Activated CD4-positive, alpha-beta T cell treated with anti-CD3 and anti-CD28 coated beads, Interleukin-2, amount 10 ng/mL, durations not matched to agents 24 days and 14 days (primary cell): ENCODE measurements at places on chromosomes 6 and 20.
A peak's percentile ranks its signal among the peaks of the same experiment; 100 is the strongest.

DNA sequence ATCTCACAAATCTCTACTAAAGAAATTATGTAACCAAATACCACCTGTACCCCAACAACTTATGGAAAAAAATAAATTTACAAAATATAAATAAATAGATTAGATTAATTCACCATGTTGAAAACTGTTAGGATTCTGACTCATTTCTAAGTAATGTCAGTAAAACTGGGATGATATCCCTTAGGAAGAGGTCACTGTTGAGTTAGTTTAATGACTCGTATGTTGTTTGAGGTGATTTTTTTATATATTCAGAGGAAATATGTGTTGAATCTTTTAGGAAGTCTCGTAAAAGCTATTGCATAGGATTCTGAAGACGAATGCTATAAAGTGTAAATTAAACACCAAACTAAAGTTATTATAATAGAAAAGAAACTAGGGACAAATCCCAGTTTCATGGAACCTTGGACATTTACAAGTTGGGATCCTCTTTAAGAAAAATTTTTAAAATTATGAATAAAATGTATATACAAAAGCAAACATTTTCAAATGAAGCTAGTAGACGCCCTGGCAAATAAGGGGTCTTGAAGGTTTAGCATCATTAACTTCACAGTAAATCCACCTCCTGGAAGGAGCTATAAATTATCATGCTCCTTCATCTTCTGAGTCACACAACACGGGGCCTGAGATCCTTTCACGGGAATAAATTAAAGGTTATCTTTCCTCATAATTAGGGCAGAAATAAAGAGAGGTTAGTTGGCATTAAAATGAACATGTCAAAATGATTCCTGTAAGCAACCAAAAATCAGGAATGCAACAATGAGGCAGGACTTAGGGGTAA lies 37.0 kb upstream of the POU3F2 start:
- DNase-seq: no peak

DNA sequence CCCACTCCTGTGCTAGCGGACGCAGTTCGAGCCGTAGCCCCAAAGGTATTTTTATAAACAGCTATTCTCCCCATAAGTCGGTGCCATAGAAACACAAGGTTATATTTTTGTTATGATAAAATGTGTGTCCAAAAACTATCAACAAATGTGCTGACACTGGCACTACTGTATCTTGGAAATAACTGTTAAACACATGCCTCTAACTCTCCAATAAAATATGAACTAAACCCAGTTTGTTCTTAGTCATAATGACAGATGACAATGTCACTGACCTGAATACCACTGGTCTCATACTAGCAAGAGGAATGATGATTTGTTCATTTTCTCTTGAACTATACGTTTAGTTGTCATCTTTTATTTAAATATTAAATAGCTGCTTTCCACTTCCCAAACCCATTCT lies 51.4 kb upstream of the NUP153 start:
- no peak for DNase-seq

DNA sequence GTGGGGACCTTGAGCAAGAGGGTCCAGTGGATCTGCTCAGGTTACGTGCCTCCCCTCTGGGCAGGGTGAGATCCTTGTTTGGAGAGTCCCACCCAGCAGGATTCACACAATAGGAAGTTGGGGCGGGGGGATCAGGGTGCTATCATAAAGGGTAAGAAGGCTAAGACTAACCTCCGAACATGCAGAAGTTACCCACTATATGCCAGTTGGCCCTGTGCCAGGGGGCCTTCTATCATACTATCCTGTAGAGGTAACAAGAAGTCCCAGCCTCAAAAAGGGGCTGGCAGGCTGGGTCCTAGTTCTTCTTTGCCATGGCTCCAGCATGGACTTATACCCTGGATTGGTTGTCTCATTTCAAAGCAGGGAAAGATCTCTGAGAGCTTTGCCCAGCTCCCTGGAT lies 94.1 kb downstream of the CDH26 start:
- DNase-seq: no peak

DNA sequence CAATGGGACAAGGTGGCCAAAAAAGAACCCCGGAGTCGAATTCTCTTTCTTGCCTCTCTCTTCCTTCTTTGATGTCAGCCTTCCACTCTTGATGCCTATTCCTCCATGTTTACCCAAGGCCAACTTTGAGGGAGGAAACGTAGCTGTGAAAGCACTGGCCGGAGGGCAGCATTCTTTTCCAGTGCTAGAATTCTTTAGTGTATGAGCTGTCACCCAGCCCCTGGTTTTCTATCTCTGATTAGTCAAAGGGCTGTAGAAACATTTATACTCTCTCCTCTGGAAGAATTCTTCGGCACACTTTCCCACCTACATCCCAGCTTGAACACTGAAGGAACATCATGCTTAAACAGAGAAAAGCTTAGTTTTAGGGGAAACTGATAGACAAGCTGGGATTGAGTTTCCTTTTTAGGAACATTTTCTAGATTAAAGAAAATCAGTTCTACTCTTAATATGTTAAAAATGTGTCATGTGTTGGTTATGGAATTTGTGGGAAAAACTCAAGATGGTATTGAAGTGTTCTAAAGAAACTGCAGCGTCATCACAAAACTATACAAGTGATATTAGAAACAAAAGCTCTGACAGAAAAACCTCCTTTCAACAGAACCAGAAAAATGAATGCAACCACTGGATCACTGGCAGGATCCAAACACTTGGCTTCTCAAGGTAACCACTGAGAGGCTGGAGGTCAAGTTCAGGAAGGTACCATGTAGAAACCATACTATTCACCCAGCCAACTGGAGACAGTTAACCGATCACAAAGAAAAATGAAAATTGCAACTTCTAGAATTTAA lies 20.7 kb upstream of the UTRN start:
- no peak for DNase-seq

DNA sequence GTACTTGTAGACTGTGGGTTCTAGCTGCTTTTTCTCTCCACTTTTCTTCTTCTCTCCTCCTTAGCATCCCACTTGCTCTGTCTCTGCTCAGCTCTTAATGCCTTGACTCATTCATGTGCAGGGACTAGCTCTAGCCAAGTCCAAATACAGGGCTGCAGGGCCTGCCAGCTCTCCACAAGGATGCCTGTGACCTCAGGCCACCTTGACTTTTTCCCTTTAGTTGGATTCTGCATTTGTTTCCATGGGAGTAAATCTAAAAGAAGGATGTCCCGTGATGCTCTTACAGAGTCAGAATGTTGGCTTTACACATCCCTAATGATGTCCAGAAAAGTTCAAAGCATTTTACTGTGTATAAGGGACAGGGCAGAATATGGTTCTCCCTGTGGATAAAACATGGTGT lies 101.8 kb upstream of the PREP start:
- no peak for DNase-seq

- DNase-seq: no peak
Measured at GRCh38 chr6:122799140-122799745, 10.2 kb downstream of the SMPDL3A start.

DNA sequence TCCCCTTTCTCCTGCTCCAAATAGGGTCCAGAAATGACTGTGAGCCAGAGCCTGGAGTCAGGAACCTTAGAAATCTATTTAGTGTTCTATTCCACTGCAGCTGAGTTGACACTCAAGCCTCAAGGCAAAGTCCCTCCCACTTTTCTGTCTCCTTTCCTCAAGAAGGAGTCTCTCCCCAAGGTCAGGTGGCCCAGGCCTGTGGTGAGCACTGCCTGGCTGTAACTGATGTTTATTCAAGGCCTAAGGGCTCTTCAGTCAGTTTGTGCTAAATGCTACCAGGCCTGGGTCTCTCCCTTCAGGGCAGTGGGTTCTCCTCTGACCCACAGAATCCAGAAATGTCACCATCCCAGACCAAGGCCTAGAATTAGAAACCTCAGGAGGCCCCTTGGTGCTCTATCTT lies 1042.9 kb upstream of the EPHA7 start:
- DNase-seq: no peak

- DNase-seq: no peak
Measured at GRCh38 chr6:106474466-106474865, 113.9 kb downstream of the CRYBG1 start.

DNA sequence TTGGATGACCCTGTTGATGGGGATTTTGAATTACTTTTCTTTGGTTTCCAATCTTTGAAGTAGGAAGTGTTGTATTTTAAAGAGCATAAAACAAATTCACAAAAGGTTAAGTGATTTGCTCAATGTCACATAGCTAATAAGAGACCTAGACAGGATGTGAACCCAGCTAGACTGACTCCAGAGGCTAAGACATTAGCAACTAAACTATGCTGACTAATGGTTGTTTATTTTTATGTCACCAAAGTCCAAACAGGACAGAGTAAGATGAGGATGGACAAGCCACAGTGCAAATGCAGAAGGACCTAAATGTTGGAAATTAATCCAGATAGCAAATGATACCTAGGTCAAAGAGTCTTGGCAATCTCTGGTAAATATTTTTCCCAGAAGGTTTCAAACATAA lies 38.0 kb downstream of the OGFRL1 start:
- no peak for DNase-seq

DNA sequence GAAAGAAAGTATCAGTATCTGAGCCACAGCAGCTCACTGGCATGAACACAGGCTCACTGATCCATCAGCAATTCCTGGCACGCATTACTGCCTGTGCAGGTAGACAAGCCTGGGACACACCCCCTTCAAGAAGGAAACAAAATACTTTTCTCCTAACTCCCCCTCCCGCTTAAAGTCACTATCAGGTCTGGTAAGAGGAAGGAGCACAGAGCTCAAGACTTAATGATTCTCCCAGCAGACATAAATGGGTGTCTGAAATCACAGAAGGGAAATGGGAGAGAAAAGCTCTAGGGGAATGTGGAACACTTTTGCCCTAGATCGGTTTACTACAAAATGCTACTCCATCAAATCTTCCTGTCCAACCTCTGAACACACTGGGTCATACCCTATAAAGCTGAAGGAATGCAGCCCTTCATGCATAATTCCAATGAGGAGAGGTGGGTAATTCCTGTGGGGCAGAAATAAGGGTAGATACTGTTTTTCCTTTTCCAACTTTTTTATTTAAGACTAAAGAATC lies at the start of gene ADGRF1:
TSS of gene ADGRF1 (minus strand) at position 58 of the 517 bp plus-strand sequence. CDS start 13,271 bp downstream, outside the sequence.
- DNase-seq: no peak

GRCh38 chr6:25457516-25457915 lies 178.3 kb downstream of the CARMIL1 start:
- DNase-seq: no peak

GRCh38 chr6:3770023-3770720 lies 18.7 kb upstream of the PXDC1 start:
- DNase-seq: no peak

DNA sequence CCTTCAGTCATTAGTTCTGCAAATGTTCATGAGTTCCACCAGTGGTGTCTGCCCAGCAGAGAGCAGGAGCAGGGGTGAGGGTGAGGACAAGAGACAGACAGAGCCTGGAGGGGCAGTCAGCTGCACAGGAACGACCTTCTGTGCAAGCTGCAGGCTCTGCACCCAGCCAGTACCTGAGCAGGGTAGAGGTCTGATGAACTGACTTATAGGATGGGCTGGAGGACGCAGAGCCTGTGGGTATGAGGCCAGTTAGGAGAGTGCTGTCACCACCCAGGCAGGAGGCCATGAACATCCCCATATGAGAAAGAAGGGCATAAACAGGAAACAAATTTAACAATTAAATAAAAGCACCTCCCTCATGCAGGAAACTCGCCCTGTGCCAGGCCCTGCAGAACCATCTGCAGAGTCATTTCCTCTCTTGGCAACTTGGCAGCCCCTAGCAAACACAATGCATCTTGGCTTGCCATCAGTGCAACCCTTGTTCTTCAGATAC lies 17.9 kb downstream of the C6orf15 start:
- DNase-seq: peak; percentile 70

- no peak for DNase-seq
Measured at GRCh38 chr6:100948381-100949133, 67.4 kb upstream of the ASCC3 start.

- DNase-seq: no peak
Measured at GRCh38 chr20:32573167-32573851, 11.8 kb downstream of the NOL4L start.

- no peak for DNase-seq
Measured at GRCh38 chr6:105550955-105551620, 148.2 kb upstream of the PREP start.

- no peak for DNase-seq
Measured at GRCh38 chr20:25046736-25047666, 10.9 kb downstream of the ACSS1 start.

DNA sequence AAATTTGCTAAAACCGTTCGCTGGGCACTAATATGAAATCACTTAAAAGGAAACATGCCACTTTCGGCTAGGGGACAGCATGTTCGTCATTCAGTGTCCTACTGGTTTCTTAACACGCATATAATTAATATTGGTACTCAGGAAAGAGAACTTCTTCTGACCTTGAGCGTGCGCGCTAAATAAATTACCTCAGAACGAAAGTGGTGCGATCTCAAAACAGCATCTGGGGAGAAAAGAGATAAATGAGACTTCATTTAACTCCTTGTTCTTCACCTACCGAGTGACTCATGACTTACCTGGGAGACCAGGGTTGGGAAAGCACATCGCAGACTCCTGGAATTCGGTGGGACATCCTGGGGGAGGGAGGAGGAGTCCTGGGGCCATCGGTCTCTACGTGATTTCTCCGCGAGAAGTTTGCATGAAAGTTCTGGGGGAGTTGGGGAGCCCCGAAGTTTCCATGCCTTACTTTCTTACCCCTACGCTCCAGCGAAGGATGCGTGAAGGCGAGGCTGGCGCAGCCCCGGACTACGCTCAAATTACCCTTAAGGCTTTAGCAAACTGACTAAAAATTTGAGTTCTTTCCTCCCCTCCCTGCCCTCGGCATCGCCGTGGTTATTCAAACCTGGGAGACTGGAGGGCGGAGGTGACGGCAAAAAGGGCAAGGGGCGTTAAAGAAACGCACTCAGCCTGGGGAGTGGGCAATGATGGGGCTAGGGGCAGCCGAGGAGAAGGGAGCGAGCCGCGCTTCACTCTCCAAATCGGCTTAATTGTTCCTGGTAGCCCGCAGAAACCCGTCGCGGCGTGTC lies 1.1 kb upstream of the BEND6 start:
- peak; percentile 62 for DNase-seq

DNA sequence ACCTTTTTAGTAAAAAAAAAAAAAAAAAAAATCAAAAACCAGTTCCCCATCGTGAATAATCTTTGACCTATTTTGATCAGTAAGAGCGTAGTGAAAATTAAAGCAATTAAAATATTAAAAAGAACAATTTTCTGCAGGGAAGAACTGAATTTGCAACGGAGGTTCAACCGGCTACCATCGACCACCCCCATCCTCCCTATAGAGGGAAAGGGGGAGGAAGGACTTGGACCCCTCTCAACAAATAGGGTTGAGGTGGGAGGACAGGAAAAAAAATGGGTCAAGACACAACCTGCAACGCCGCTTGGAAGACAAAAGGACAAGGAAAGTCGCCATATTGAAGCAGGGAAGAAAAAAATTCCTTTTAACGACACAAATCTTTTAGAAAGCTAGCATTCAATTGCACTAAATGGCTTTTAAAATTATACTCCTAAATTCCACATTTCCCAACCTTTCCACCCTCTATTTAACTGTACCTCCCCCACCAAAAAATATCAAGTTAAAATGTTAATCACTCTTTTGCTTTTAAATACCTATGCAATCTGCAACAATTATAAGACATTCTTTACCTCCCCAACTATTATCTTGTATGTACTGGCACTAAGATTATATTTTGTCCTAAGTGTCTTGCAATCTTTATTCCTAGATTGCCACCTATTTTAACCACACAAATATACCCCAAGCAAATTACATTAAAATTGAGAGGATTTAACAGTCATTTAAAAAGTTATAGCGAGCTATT lies 1.7 kb downstream of the PPP1R10 start:
- DNase-seq: peak; percentile 82

- DNase-seq: no peak
Measured at GRCh38 chr6:133132466-133132971, 108.6 kb upstream of the EYA4 start.
